ENCODE measurements at places on chromosomes 5 and 9.

GRCh38 chr5:109105631-109106267 is 304.0 kb downstream of the PJA2 start:
- DNase-seq, result no peak

DNA sequence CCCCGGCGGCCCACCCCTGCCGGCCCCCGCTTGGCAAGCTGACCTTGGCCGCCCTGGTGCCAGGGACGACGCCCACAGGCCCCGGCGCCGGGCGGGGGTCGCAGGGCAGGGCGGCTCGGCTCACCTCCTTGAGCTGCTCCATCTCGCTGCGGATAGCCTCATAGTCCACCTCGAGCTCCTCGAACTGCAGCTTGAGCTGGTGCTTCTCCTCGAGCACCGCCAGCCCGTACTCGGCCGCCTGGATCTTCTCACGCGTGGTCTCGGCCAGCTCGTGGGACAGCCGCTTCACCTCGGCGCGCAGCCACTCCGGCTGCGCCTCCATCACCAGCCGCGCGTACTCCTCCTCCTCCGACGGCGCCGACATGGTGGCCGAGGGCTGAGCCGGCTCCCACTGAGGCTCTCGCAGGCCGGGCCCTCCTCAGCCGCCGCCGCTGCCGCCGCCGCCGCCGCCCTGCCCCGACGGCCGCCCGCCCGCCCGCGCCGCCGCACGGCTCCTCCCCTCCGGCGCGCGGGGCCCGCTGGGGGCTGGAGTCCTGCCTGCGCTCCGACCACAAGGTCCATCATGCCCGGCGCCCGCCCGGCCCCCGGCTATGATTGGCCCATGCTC is at the start of gene BICD2:
Gene BICD2 (minus strand): TSS at position 453 of the 607 bp plus-strand sequence. CDS start 89 bp downstream, at position 364.
- DNase-seq, result no peak

- DNase-seq, result no peak
These were observed 730 bp downstream of the WWC1 start for GRCh38 chr5:168291964-168292785.

DNA sequence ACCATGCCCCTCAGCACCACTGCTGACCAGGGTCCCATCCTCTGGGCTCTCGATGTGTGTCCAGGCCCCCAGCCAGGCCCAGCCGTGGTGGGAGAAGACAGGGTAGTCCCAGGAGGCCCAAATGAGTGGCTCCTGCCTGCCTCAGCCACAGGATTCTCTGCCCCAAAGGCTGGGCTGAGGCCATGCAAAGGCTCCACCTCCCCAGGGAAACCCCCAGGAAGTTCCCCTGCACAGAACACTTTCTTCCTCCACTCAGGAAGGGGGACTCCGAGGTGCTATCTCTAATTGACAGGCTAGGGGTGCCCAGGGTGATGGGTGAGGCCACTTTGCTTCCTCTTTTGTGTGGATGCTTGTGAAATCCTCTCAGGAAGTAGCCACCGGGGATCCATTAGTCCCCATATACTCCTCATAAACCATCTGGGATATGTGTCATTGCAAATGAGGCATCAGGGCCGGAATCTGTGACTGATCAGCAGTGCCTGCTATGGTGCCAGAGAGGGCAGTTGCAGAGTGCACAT is 23.1 kb upstream of the TDRD7 start:
- peak; percentile 66 for DNase-seq

GRCh38 chr5:79070350-79070667 is 742 bp downstream of the BHMT2 start:
- DNase-seq, result no peak

DNA sequence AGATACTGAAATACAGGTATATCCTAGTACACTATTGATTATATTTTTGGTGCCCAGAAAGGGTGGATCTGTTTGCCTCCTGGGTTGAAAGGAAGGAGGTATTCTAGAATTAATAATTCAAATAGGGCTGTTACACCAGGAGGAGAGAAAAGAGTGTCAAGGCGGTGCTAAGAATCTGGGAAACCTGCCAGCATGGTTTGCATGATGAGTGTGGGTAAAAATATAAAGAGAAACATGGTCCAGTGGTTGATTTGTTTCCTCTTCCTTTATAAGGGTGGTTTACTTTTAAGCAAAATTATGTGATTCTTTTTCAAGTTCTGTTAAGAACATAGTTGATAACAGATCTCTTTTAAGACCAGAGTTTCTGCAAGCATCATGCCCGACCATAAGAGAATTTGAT is 69.4 kb upstream of the NFIB start:
- no peak for DNase-seq

- no peak for DNase-seq
These were observed 3.5 kb downstream of the NRARP start for GRCh38 chr9:137298401-137299202.

DNA sequence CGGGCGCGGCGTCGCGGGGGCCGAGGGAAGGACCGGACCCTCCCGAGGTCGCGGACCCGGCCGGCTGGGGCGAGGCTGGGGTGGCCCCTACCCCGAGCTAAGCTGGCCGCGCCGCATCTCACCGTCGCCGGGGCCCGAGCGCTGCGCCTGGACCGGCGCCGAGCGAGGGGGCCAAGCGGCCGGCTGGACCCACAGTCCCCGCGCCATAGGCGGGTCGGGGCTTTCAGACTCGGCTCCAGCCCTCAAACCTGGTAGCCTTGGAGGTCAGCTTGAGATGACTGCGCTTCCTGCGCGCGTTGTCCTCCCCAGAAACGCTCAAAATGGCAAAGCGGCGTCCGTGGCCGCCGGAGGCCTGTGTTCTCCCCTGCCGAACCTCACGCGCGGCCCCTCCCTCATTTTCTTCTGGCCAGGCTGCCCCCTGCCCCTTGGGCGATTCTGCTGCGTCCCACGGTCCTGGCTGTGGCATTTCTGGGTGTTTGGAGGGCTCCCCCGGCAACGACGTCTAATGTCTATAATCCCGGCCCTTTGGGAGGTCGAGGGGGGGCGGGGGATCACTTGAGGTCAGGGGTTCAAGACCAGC is 8.7 kb upstream of the GRIN1 start:
- DNase-seq, result peak; percentile 23

GRCh38 chr5:141634720-141635119 is 1.9 kb downstream of the HDAC3 start:
- DNase-seq, result no peak

GRCh38 chr9:84111726-84112125 is 131.1 kb downstream of the RMI1 start:
- DNase-seq, result no peak

- no peak for DNase-seq
These were observed 177.2 kb downstream of the TMEM232 start for GRCh38 chr5:110549301-110549700.

DNA sequence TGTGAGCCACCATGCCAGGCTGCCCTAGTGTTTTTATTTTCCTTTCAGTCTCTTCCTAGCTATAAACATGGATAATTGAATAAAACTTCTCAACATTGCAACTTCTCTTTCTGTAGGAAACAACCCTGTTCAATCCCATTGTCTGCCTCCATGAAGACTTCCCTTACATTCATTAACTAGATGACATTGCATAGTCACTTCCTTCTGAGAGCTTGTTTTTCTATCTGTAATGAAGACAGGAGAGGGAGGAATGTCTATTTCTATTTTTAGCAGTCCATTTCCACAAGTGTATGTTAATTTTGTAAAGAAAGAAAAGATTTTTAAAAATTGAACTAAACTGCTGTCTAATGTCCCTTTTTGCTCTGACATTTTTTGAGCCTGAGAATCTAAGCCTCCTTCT is 55.6 kb upstream of the MELK start:
- no peak for DNase-seq

GRCh38 chr5:154625031-154625430 is 130.1 kb upstream of the LARP1 start:
- no peak for DNase-seq

- peak; percentile 77 for DNase-seq
These were observed 13.1 kb downstream of the GPRIN1 start for GRCh38 chr5:176596689-176597416.

GRCh38 chr5:5100635-5101034 is 39.5 kb upstream of the ADAMTS16 start:
- no peak for DNase-seq

GRCh38 chr5:54296386-54296785 is 14.0 kb downstream of the ARL15 start:
- DNase-seq, result no peak

GRCh38 chr5:172245046-172245445 is 38.5 kb downstream of the UBTD2 start:
- no peak for DNase-seq

DNA sequence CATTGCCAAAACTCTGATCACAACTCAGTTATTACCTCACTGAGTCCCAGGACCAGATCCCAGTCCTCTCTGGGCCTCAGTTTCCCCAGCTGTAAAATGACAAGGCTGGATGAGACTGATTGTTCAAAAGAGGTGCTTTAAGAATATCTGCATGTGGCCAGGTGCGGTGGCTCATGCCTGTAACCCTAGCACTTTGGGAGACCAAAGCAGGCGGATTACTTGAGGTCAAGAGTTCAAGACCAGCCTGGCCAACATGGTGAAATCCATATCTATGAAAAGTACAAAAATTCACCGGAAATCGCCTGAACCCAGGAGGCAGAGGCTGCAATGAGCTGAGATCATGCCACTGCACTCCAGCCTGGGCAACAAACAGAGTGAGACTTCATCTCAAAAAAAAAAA is 8.3 kb downstream of the ATOX1 start:
- no peak for DNase-seq

DNA sequence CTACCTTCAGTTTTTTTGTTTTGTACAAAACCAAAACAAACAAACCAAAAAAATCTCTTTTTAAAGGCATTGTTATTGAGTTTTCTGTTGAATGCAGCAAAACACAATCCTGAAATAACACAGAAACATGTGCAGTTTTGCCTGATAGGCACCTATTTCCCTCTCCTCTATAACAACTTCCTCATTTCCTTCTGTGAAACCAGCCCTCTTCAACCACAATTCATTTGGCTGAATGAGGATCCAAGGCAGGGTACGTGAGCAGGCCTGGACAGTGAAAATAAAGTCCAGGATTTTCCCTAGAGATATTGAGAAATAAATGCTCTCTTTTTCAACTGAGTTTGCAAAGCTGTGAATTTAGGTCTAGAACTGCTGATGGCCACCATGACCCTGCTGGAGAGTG is 134.8 kb upstream of the LARP1 start:
- no peak for DNase-seq

- no peak for DNase-seq
These were observed 87.2 kb upstream of the RAPGEF1 start for GRCh38 chr9:131826966-131827525.

GRCh38 chr5:137415231-137415681 is 83.9 kb downstream of the SPOCK1 start:
- no peak for DNase-seq

DNA sequence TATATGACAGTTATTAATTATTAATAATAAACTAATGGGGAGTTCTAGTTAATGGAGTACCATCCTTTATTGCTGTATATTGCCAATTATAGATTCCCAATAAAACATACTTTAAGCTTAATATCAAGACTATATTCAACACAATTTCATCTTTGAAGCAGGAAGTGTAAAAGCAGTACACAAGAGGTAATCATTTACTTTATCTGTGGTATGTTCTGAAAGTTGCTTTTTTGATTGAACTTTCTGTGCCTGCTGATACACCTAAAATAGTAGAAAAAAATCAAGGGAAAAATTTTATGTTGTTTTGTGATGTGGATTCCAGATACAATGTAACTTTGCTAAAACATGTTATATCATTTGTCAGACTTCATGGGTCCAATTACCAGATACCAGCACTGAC is 58.0 kb downstream of the ACO1 start:
- no peak for DNase-seq

DNA sequence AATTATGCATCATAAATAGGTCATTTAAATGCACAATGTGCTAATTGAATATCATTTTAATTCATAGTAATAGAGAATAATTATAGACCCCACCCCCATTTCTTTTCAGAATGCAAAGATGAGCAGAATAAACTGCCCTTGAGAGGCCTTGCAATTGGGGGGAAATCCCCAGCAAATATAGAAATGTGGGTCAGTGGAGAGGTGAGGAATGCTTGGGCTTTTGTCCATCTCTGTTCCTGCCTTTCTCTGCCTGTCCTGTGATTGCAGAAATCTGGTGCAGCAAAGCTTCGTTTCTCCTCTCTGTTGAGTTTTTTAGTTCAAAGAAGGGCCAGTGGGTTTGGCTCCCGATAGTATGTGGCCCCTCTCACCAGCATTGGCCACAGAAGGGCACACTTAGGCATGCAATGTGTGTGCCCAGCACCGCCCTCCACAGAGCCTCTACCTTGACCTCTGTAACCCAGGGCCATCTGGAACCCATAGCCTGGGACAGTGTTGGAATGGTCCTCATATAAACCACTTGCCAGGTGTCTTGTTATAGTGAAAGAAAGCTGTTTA is 164.2 kb downstream of the SEMA6A start:
- no peak for DNase-seq

- DNase-seq, result no peak
These were observed 92.4 kb upstream of the JAK2 start for GRCh38 chr9:4892501-4893194.

GRCh38 chr9:136945333-136946227 is 537 bp downstream of the C8G start:
- no peak for DNase-seq

GRCh38 chr5:526456-527088 is 2.3 kb upstream of the SLC9A3 start:
- no peak for DNase-seq

DNA sequence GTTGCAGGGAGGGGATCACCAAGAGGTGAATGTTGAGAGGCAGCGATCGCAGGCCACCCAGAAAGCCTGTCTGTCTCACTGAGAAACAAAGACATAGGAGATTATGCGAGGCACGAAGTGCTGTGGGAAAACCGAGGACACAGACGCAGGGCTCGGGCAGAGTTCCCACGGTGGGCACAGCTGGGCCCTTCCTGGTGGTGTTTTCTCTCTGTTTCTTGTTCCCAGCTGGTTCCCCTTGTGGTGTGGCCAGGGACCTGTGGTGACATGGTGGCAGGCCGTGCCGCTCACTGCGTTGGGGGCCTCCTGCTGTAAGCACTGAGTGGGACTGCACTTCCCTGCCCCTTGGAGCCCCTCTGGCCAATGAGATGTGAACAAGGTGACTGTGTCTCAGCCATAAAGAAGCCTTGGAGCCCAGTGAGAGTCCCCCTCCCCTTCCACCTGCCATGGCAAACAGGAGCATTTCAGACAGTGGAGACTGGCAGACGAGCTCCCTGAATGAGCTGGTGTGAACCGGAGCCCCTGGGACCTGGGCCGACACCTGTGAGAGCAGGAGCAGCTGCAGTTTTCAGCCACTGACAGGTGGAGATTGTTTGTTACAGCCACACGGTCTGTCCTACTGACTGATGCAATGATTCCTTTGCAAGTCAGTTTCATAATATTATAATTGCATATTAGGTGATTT is 13.2 kb upstream of the IRX4 start:
- DNase-seq, result no peak

- no peak for DNase-seq
These were observed 29.0 kb upstream of the FAM174A start for GRCh38 chr5:100505984-100506670.

GRCh38 chr5:129767927-129768380 is 20.1 kb downstream of the MINAR2 start:
- peak; percentile 75 for DNase-seq

- DNase-seq, result no peak
These were observed 428.2 kb downstream of the ENC1 start for GRCh38 chr5:74212336-74212735.

DNA sequence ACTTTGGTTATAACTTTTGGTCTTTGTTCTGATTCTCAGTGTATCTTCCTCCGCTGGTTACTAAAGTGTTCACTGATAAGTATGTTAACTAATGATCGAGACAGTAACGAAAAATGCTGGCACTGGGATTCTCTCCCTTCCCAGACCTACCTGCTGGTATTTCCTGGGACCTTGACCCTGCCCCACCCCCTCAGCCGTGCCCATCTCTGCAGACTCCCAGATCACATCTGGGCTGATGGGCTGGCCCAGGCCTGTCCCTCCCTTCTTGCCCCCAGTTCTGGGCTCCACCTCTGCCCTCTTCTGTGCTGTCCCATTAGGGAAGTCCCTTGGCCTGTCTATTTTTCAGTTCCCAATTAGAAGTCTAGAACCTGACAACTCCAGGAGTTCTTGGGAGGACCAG is 46.9 kb downstream of the NEURL1B start:
- DNase-seq, result no peak

Data from activated T-cell treated with anti-CD3 and anti-CD28 coated beads, Interleukin-2, amount 50 U/mL, for 72 hours (primary cell).